ENCODE measurements at places on chromosomes 3 and 15.

DNA sequence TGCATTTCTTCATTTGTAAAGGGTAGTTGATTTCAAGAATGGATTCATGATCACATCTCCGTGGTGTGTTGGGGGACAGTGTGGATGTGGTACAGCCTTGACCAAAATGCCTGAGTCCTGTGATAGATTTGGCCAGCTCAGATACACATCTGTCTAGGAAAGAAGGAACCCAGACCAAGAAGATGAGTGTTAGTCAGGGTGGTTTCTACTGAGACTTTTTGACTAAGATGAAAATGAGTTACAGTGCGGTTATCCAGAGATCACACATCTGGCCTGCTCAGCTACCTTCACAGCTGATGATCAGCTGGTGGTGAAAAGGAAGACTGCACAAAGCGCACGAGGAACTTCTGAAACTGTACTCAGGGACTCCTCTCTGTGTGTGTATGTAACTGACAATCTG is 68.0 kb downstream of the FNDC3B start:
- peak; percentile 75 for DNase-seq

DNA sequence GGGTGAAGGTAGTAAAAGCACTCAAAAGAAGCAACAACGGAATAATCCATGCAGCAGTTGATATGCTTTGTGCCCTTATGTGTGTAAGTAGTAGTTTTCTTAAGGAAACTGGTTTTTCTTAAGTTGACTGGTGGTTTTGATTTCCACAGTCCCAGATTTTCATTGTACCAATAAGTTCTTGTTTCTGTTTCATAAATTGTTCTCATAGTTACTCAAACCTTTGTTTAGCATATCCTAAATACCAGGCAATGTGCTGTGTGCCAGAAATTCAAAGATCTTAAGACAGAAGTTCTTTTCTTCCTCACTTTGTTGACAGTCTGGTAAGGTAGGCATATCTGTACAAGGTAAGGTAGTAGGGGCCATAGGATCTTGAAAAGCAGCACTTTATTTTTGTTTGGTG is 40.0 kb downstream of the DNAJC13 start:
- no peak for DNase-seq

DNA sequence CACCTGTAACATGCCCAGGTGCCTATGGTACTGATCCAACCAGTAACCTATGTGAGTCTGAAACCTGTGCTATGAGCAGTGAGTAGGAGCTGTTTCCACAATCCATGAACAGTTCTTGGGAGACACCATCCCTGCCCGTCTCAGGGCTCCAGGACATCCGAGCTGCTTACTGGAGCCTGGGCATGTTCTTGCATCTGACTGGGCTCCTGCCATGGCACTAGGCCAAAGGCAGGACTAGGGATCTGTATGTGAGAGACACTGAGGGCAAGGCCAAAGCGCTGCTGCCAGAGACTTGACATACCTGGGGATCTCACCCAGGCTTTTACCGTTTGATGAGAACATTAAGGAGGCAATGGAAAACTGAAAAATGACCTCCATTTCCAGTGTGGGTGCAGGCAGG is 59.8 kb downstream of the WDR76 start:
- DNase-seq, result no peak

- peak; percentile 25 for DNase-seq
Observed at GRCh38 chr15:89971592-89971997, 29.5 kb upstream of the ZNF710 start.

DNA sequence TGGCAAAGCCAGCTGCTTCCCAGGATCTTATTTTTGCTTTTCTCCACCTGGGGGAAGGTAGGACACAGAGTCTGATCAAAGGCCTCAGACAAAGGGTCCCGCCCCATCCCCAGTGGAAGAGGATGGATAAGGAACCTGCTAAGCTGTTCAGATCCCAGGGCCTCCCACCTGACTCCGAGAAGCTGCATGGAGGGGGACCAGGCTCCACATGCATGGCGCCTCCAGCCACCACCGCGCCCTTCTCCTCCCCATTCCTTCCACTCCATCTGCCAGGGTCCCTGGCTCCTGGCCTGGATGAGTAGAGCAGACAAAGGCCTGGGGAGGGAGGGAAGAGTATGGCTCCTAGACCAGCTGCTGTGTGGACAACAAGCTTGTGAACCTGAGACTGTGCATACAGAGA is 20.0 kb upstream of the CRABP1 start:
- no peak for DNase-seq

GRCh38 chr3:72974956-72975355 is 21.7 kb upstream of the PPP4R2 start:
- DNase-seq, result no peak

GRCh38 chr3:43153216-43154083 is 47.6 kb upstream of the POMGNT2 start:
- no peak for DNase-seq

DNA sequence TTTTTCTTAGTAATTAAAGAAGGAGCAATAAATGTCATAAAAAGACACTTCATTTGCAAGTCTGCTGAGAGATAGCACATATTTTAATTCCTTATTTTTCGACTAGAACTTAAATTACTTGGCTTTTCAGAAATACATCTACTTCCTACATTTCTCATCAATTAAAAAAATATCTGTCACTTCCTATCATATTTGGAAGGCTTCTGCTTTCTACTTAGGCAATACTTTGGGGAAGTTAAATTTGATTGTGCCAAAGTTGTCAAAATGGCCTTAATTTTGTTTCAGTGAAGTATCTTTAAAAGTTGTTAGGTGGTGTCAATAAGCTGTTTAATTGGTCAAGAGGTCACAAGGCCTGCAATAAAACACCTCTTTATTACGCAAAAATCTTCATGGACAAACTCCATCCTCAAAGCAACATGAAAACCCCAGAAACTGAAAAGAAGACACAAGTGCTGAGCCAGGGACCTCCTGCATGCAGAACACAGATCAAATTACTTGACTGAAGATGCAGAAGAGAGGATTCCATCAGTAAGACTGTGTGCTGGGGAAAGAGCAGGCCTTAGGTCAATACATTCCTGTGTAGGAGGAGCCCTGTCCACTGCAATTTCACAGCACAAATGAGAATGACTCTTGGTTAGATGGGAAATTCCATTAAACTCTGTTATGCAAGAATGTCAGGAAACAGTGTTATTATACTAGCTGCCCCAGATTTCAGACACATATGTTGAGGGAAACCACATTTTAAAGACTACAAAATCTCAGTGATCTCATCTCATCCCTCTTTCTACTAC is 48.0 kb upstream of the FSTL1 start:
- DNase-seq, result no peak

GRCh38 chr3:24299246-24299805 is 195.3 kb downstream of the THRB start:
- DNase-seq, result no peak

DNA sequence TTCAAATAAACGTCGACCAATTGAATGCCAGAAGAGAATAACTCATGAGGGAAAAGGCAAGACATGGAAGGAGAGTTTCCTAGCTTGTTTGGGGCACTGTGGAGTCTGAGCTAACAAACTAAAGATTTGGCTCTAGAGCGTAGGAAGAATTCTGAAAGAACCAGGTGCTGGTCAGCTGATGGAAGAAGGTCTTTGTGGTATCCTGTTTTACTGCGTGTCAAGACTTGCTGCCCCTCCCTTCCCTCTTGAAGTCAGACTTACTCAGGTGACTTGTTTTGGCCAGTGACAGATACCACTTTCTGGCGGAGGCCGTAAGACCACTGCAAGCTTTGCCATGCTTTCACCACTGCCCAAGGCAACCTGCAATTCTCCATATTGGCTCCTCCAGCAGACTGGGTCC is 673 bp upstream of the HCLS1 start:
- DNase-seq, result no peak
